Transverse colon (tissue), 4 donors: ENCODE measurements at places on chromosomes 1 and 21.
A peak's percentile ranks its signal among the peaks of the same experiment; 100 is the strongest.

GRCh38 chr1:112371775-112372174, 24.2 kb upstream of the CTTNBP2NL start:
- H3K4me3 ChIP-seq = no peak overlapping the region
- peaks cover 18% of the 10 kb centered on the region for H3K27me3 ChIP-seq
- H3K27ac ChIP-seq = no peak overlapping the region
- DNase-seq = no peak
- no peaks in the 10 kb centered on the region for H3K36me3 ChIP-seq
- H3K4me1 ChIP-seq = no peaks in the 10 kb centered on the region

- H3K4me1 ChIP-seq = no peaks in the 10 kb centered on the region
- H3K4me3 ChIP-seq = no peak overlapping the region
- no peaks in the 10 kb centered on the region for H3K27me3 ChIP-seq
- DNase-seq = no peak
Measured at GRCh38 chr1:172719066-172719627, 60.2 kb downstream of the FASLG start.

- DNase-seq = no peak
- H3K4me1 ChIP-seq = peaks cover 12% of the 10 kb centered on the region
- H3K36me3 ChIP-seq = no peaks in the 10 kb centered on the region
- no peak overlapping the region for H3K27ac ChIP-seq
- H3K4me3 ChIP-seq = no peak overlapping the region
Measured at GRCh38 chr1:234706199-234706598, 96.2 kb upstream of the IRF2BP2 start.

DNA sequence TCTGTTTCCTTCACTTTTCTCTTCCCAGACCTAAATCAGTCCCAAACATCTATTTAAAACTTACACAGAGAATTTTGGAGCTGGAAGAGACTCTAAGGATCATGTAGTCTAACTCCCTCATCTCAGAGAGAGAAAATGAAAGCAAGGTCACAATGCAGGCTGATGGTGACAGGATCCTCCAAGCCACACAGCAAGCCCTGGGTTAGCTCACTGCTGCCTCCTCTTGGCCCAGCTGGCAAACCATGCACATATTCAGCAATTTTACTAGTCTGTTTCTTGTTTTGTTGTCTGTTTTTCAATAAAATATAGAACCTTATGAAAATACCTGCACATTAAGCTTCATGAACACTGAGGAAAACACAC, 27.7 kb upstream of the LY9 start:
- DNase-seq = peak; percentile 72
- H3K4me3 ChIP-seq = no peak overlapping the region
- no peaks in the 10 kb centered on the region for H3K36me3 ChIP-seq
- H3K27me3 ChIP-seq = no peaks in the 10 kb centered on the region
- H3K27ac ChIP-seq = peak overlapping the region; percentile 32

- H3K27ac ChIP-seq = no peak overlapping the region
- H3K27me3 ChIP-seq = no peaks in the 10 kb centered on the region
- no peak for DNase-seq
- H3K4me3 ChIP-seq = no peak overlapping the region
- H3K36me3 ChIP-seq = no peaks in the 10 kb centered on the region
Measured at GRCh38 chr1:53448241-53448841, 10.9 kb upstream of the DMRTB1 start.

DNA sequence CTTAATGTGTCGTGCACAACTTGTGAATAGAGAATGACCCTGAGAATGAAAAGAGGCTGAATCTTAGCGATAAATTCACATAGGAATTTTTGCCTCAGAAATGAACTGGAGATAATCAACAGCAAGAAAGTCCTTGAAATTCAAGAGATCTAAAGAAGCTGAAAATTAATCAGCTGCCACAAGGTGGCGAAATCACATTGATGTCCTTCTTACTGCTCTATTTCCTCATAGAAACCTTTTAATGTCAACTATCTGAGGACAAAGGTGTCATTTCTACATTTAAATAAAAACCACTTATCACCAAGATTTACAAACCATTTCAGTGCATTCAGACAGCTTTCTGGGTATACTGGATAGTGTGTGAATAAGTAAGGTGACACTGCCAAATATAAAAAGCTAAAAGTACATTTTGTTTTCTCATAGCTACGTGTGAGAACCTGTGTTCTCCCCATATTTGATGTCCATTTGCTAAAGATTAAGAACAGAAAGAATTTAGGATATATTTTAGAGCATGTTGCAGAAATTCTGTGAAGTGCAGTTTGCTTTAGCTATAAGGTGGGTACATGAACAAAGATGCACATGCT, 485.3 kb upstream of the PTBP2 start:
- H3K27me3 ChIP-seq = no peaks in the 10 kb centered on the region
- DNase-seq = peak; percentile 8
- no peak overlapping the region for H3K4me3 ChIP-seq
- no peak overlapping the region for H3K27ac ChIP-seq
- no peaks in the 10 kb centered on the region for H3K36me3 ChIP-seq

DNA sequence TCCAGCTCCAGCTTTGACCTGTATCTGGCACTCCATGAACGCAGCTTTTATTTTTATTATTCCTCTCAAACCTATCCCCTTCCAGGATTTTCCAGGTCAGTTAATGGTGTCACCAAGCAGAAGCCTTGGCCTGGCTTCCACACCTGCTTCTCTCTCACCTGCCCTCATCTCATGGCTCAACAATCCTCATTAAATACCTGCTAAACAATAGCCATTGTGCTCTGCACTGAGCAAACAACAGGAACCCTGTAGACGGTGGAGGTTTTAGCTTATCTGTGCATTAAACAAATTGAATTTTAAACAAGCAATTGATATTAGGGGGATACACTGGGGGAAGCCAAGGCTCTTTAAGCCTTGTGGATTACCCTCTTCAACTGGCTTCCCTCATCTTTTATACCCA, 15.3 kb downstream of the PYCR2 start:
- H3K4me1 ChIP-seq = no peaks in the 10 kb centered on the region
- H3K27ac ChIP-seq = no peak overlapping the region
- no peak for DNase-seq
- H3K36me3 ChIP-seq = no peaks in the 10 kb centered on the region
- H3K27me3 ChIP-seq = no peaks in the 10 kb centered on the region

GRCh38 chr1:205626216-205626615, 5.6 kb downstream of the ELK4 start:
- H3K27me3 ChIP-seq = no peaks in the 10 kb centered on the region
- H3K4me3 ChIP-seq = no peak overlapping the region
- H3K27ac ChIP-seq = no peak overlapping the region

DNA sequence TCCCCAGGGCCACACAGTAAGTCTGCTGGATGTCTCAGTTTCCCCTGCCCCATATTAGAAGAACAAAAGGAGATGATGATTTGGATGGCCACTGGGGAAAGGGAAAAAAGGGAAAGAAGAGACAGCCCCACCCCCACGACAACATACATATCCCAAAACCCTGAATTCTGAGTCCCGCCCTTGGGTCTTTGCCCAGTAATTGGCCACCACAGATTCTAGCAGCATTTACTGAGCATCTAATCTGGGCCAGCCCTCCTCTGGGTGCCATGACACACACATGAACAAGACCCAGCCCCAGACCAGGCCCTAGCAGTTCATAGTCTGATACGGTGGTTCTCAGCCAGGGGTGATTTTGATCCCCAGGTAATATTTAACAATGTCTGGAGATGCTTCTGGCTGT, 5.2 kb upstream of the TTC4 start:
- H3K27me3 ChIP-seq = no peaks in the 10 kb centered on the region
- no peak overlapping the region for H3K4me3 ChIP-seq
- no peaks in the 10 kb centered on the region for H3K36me3 ChIP-seq
- H3K4me1 ChIP-seq = peaks cover 7% of the 10 kb centered on the region
- DNase-seq = no peak

- H3K4me3 ChIP-seq = no peak overlapping the region
- H3K27me3 ChIP-seq = no peaks in the 10 kb centered on the region
- no peak for DNase-seq
- H3K4me1 ChIP-seq = no peaks in the 10 kb centered on the region
Measured at GRCh38 chr1:172276120-172276818, 144.2 kb upstream of the C1orf105 start.

GRCh38 chr1:219687779-219688178, 74.9 kb upstream of the ZC3H11B start:
- no peak for DNase-seq
- H3K4me3 ChIP-seq = no peak overlapping the region
- no peaks in the 10 kb centered on the region for H3K36me3 ChIP-seq
- H3K27me3 ChIP-seq = no peaks in the 10 kb centered on the region
- H3K4me1 ChIP-seq = no peaks in the 10 kb centered on the region

DNA sequence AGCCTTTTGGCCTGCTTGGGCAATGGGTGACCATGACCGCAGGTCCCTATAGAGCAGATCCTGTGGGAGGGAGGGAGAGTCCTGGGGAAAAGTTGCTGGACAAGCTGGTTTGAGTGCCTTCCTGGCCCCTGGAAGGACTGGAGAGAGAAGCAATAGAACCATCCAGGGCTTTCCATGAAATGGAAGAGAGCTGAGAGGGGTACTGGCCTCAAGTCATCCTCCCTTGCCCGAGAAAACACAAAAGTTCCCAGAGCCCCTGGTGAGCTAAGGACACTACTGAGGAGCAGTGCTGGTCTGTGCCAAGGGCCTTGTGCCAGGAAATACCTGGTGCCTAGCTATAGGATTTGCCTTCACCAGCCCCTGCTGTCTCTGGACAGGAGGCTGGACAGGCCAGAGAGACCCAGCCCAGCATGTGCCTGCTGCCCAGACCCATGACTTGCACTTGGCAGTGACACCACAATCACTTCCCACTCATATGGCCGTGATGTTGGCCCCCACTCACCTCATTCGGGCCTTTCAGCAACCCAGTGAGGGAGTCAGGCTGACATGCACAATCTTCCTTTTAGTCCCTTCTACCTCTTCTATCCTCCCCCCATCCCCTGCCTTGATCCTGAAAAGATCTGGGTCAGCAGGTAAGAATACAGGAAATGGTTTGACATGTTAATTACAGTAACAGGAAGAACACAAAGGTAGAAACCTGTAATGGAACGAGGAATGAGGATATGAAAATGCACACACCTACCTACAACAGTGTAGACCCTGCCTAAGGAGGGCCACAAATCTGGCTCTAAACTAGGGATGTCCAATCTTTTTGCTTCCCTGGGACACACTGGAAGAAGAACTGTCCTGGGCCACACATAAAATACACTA, 7.0 kb downstream of the SH3BP5L start:
- peaks cover 24% of the 10 kb centered on the region for H3K36me3 ChIP-seq
- no peak for DNase-seq
- peaks cover 17% of the 10 kb centered on the region for H3K4me1 ChIP-seq
- no peak overlapping the region for H3K27ac ChIP-seq

DNA sequence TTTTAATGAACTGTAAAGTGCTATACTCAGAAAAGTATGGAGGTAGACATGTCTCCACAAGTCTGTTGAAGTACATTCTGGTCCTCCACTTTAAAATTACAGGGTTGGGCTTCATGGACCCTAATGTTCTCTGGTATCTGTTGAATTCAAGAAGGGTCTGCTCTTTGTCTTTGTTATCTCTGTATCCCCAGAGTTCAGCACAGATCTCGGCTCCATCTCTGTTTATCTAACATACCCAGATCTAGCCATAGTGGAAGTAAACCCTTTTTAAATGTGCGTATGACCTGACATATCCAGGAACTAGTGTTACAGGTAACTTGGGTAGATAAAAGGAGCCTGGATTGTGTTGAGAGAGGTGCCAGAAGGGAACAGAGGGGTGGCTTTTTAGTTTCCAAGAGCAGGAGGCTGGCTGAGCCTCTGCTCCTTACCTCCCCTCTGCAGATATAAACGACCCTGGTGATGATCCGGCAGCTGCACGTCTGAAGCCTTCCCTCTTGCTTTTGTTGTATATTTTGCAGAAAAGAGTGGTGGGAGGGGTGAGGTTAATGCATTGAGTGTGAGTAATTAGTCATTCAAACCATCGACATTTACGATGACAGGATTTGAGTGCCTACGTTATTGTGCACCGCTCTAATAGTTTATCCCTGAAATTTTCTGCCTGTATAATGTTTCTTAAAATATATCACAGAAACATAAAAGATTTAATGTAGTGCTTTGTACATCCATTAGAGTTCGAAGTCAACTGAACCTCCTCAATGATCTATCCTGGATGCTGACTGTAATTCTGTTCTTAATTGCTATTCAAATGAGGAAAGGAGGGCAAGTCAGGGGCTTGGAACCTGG, 30.8 kb downstream of the ELAVL4 start:
- DNase-seq = no peak
- H3K36me3 ChIP-seq = no peaks in the 10 kb centered on the region
- H3K27ac ChIP-seq = no peak overlapping the region
- no peaks in the 10 kb centered on the region for H3K27me3 ChIP-seq

GRCh38 chr21:14675774-14676530, 129.8 kb upstream of the SAMSN1 start:
- H3K27ac ChIP-seq = peak overlapping the region; percentile 66
- H3K36me3 ChIP-seq = no peaks in the 10 kb centered on the region
- no peak overlapping the region for H3K4me3 ChIP-seq
- DNase-seq = no peak
- H3K4me1 ChIP-seq = peaks cover 15% of the 10 kb centered on the region

- no peak overlapping the region for H3K27ac ChIP-seq
- H3K4me1 ChIP-seq = peaks cover 9% of the 10 kb centered on the region
- no peak overlapping the region for H3K4me3 ChIP-seq
- H3K36me3 ChIP-seq = no peaks in the 10 kb centered on the region
Measured at GRCh38 chr1:92411511-92411910, 75.2 kb downstream of the GFI1 start.

DNA sequence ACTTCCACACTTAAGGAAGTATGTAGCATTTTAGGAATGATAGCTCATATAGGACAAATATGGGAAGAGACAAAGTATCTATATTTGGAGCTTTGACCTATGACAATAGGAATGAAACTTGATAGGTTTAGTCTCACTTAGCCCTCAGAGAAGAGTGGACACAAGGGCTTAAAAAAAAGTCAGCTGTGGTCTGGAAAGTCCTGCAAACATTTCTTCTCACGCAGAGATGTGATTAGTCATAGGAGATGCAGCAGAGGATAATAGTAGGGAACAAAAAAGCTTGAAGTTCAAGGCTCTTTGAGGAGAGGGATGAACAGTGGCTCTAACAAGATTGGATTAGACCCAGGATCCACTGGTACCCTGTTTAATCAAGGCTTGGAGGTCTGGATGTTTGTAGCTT, 14.8 kb upstream of the RNF220 start:
- H3K27ac ChIP-seq = no peak overlapping the region
- H3K4me3 ChIP-seq = no peak overlapping the region
- H3K27me3 ChIP-seq = peaks cover 79% of the 10 kb centered on the region
- DNase-seq = no peak
- H3K4me1 ChIP-seq = no peaks in the 10 kb centered on the region
- H3K36me3 ChIP-seq = no peaks in the 10 kb centered on the region
